Stimulated activated CD8-positive, alpha-beta memory T cell treated with anti-CD3 and anti-CD28 coated beads, Interleukin-4, amount 100 ng/mL, for 4 hours (primary cell): ENCODE measurements at places on chromosomes 13 and 19.

GRCh38 chr13:112803422-112803821 is 113.6 kb downstream of the ATP11A start:
- DNase-seq: no peak

- no peak for DNase-seq
These were observed 26.8 kb downstream of the SKA3 start for GRCh38 chr13:21149568-21149967.

DNA sequence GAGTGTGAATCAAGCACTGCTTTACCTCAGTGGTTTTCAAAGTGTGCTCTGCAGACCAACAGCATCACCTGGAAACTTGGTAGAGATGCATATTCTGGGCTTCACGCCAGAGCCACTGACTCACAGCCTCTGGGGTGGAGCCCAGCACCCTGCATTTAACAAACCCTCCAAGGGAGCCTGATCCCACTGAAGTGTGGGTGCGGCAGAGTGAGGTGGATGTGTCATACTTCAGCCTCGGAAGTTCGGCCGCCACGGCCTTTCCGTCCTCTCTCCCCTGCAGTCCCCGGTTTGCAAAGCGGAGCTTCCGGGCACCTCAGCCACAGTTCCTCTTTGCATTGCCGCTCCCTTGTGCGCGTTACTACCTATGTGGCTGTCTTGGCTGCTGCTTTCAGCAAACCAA is 33.3 kb upstream of the MICU2 start:
- no peak for DNase-seq

DNA sequence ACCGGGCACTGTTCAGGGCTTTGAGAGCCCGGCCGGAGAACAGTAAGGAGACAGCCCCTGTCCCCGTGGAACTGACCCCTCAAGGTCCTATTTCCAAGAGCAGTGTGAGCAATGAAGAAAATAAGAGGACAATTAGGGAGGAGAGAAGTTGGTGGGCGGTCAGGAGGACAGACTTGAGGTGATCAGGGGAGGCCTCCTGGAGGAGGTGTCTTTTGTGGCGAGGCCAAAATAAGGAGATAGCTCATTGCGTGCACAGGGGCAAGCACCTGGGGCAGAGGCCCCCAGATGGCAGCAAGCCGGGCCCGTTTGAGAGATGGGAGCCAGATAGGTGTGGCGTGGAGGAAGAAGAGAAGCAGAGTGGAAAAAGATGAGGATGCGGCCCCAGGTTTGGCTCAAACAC is 2.8 kb upstream of the LRRC4B start:
- no peak for DNase-seq

GRCh38 chr13:44516771-44517170 is 59.4 kb downstream of the TSC22D1 start:
- DNase-seq: no peak

GRCh38 chr13:42279080-42279479 is 7.1 kb downstream of the AKAP11 start:
- DNase-seq: no peak

DNA sequence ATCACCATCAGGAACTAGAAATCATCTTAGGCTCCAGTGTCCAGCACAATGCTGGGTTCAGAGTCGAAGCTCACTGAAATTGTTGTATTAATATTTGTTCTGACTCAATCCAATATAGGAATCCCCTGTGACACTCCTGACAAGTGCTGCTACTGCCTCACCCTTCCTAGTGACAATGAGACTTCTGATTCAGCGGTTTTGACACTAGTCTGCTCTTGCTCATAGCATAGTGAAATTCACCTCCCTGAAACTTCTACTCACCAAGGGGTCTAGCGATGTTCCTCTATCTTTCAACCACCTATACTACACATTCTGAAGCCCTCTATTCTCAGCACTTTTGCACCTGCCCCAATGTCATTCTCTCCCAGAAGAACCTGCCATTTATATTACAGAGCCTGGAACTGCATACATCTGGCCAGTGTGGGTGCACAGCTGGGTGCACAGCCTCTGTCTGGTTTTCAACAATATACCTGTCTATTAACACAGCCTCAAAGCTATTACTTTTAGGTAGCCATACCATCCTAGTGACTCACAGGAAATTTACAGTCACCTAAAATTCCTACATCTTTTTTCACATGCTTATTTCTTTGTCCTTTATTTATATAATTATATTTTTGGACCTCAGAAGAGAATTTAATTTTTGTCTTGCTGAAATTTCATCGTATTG is 88.3 kb downstream of the DOCK9 start:
- no peak for DNase-seq

GRCh38 chr13:79481685-79482052 is 714 bp downstream of the NDFIP2 start:
- DNase-seq: peak; percentile 61

DNA sequence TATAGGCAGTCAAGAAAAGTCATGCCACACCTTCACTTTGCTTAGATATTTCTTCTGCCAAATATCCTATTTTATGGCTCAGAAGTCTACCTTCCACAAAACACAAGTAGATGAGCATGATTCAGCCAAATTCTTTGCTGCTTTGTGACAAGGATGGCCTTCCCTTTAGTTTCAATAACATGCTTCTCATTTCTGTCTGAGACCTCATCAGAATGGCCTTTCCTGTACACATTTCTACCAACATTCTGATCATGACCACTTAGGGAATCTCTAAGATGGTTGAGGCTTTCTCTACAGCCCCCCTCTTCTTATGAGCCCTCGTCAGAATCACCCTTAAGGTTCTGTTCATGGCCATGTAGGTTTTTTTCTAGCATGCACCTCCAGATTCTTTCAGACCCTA is 96.2 kb downstream of the COL4A2 start:
- DNase-seq: no peak

- DNase-seq: no peak
These were observed 47.8 kb upstream of the KPNA3 start for GRCh38 chr13:49840266-49840665.

- no peak for DNase-seq
These were observed 42.0 kb downstream of the ZNF486 start for GRCh38 chr19:20209051-20209450.

GRCh38 chr19:53041366-53041765 is 3.2 kb upstream of the ERVV-2 start:
- DNase-seq: no peak

GRCh38 chr19:53372196-53372595 is 6.7 kb downstream of the ZNF525 start:
- no peak for DNase-seq

DNA sequence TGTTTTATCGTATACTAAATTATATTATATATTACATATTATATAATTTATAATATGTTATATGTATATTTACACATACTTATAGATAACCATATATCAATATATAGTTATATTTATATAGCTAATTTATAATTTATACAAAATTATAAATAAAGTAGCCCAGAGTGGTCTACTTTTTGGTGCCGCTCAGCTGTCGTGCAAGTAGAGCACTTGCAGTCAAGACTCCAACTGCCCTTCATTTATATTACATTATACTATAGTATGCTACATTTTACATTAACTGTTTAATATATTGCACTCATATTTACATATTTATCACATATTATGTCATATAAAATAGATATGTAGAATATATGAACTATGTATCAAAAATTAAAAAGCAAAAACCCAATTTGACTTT is 1124.7 kb upstream of the MIR17HG start:
- no peak for DNase-seq

- no peak for DNase-seq
These were observed 4.6 kb upstream of the CPB2 start for GRCh38 chr13:46109451-46109850.

- no peak for DNase-seq
These were observed 45.2 kb downstream of the CDADC1 start for GRCh38 chr13:49292742-49293486.

GRCh38 chr19:1159864-1160595 is 14.0 kb downstream of the SBNO2 start:
- no peak for DNase-seq

DNA sequence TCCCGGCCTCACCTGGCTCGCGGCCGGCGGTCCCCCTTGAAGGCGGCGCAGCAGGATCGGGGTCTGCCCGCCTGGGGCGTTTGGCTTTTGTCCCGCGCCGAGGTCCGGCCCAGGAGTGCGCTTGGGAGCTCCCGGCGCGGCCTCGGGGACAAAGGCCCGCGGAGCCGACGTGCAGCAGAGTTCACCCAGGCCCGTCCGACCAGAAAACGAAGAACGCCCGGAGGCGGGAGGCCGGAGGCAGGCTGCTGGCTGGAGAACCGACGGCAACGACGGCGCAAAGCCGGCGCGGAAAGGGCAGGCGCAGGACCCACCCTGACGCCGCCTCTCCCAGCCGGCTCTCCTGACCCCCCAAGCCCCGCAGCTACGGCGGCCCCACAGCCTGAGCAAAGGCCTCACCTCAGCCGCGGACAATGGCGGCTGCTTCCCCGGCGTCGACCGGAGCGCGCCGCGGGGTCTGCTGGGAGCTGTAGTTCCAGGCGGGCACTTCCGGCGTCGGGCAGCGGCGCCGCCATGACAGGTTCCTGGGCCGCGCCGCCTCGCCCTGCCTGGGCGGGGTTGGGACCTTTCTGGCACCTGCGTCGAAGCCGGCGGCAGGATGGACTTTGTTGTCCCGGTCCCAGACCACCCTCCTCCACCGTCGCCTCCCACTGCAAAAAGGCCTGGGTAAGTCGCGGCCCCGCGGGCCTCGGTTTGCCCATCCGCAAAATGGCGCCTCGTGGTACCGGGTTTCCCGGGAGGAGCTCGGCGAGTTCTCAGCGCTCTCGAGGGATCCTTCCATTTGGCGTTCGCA is at the start of gene ZNF606:
Gene ZNF606 (minus strand): TSS at position 437 of the 790 bp plus-strand sequence. CDS start 1,501 bp downstream, outside the sequence.
- DNase-seq: peak; percentile 70

DNA sequence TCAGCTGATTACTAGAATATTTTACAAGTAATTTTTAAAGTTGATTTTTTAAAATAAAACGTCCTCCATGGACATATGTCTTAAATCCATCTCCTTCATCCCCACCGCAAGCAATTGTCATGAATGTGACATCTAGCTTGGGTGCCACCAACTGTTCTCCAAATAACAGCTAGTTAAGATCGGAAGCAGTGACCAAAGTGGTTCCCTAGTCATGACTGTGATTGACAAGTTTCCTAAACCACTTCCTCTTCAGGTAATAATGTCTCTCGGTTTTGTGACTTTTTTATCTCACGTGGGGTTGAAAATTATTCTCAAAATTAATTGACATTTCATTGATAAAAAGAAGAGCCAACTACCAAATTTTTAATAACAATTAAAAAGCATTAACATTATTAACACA is 135.3 kb upstream of the MIR17HG start:
- no peak for DNase-seq

DNA sequence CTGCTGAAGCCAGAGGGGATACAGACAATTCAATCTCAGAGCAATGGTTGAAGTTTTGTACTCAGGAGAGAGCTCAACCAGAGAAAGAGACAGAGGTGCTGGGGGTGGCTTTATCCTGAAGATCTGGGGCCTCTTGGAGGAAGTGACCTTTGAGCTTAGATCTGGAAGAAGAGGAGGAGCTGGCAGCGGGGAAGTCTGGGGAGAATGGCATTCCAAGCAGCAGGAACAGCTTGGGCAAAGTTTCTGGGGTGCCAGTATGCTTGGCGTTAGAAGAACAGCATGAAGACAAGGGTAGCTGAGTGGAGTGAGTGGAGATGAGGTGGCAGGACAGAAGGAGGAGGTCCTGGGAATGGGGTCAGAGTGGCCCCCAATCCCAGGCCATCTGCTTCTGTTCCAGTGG is 11.3 kb downstream of the MAST3 start:
- DNase-seq: no peak

GRCh38 chr19:9498183-9498902 is at the start of gene ZNF560:
Gene ZNF560 (minus strand): TSS chr19:9498616. CDS start chr19:9475313, 23,303 bp downstream.
- no peak for DNase-seq

- no peak for DNase-seq
These were observed 1.4 kb downstream of the MAG start for GRCh38 chr19:35293363-35293739.

- no peak for DNase-seq
These were observed 46.3 kb downstream of the URI1 start for GRCh38 chr19:29988351-29988750.

DNA sequence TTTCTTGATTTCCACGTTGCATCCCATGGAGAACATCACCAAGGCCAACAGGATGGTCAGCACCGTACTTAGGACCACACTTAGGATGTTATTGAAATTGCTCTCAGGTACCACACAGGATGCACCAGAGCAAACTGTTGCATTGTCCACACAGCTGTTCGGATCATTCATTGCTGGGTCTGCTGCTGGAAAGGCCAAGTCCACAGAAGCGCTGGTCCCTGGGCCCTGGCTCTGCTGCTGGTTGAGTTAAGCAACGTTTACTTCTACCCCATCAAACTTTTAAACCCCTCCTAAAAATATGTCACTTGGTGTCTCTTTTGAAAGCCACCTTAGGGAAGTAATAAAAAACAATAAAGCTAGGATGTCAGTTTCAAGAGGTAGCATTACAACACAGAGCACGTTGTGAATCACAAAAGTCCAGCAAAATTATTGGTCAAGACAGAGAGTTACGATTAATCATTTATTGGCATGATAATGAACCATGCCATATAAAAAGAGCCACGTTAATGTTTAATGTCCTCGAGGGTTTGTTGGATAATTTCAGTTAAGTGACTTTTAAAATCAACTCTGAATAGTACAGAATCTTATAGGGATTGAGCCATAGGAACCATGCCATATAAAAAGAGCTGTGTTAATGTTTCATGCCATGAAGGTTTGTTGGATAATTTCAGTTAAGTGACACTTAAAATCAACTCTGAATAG is at the start of gene SLC10A2:
Gene SLC10A2 (minus strand): TSS at position 339 of the 702 bp plus-strand sequence. CDS start 168 bp downstream, at position 171.
- no peak for DNase-seq

- DNase-seq: no peak
These were observed 375.7 kb upstream of the SPRY2 start for GRCh38 chr13:80716610-80717081.

- no peak for DNase-seq
These were observed 9.7 kb upstream of the USE1 start for GRCh38 chr19:17205237-17206140.

GRCh38 chr19:42555801-42556200 is 27.5 kb upstream of the CEACAM1 start:
- DNase-seq: no peak

- peak; percentile 44 for DNase-seq
These were observed 1.7 kb upstream of the PTGER1 start for GRCh38 chr19:14476673-14477401.

GRCh38 chr13:101695870-101696516 is 243.5 kb downstream of the ITGBL1 start:
- DNase-seq: no peak

- DNase-seq: no peak
These were observed 5.9 kb downstream of the STARD13 start for GRCh38 chr13:33279414-33280278.

DNA sequence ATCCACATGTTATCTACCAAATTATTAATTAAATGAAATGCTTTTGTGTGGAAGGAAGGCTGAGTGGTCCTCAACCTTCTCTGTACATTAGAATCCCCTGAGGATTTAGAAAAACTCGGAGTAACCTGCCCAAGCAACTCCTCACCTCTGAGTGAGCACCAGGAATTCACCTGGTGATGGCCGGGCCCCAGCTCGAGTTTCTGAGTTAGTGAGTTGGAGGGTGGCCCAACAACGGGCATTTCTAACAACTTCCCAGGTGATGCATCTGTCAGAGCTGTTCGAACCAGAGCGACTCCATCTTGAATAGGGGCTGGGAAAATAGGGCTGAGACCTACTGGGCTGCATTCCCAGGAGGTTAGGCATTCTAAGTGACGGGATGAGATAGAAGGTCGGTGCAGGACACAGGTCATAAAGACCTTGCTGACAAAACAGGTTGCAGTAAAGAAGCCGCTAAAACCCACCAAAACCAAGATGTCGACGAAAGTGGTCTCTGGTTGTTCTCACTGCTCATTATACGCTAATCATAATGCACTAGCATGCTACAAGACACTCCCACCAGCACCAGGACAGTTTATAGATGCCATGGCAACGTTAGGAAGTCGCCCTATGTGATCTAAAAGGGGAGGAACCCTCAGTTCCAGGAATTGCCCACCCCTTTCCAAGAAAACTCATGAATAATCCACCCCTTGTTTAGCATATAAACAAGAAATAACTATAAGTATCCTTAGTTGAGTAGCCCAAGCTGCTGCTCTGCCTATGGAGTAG is 44.2 kb upstream of the SHISA2 start:
- DNase-seq: no peak
